ENCODE measurements at places on chromosomes 3 and 15.
A peak's percentile ranks its signal among the peaks of the same experiment; 100 is the strongest.

- DNase-seq, result no peak
These were observed 1025.4 kb downstream of the FHIT start for GRCh38 chr3:60225848-60226247.

GRCh38 chr3:152236716-152237115 lies 32.0 kb upstream of the MBNL1 start:
- no peak for DNase-seq

DNA sequence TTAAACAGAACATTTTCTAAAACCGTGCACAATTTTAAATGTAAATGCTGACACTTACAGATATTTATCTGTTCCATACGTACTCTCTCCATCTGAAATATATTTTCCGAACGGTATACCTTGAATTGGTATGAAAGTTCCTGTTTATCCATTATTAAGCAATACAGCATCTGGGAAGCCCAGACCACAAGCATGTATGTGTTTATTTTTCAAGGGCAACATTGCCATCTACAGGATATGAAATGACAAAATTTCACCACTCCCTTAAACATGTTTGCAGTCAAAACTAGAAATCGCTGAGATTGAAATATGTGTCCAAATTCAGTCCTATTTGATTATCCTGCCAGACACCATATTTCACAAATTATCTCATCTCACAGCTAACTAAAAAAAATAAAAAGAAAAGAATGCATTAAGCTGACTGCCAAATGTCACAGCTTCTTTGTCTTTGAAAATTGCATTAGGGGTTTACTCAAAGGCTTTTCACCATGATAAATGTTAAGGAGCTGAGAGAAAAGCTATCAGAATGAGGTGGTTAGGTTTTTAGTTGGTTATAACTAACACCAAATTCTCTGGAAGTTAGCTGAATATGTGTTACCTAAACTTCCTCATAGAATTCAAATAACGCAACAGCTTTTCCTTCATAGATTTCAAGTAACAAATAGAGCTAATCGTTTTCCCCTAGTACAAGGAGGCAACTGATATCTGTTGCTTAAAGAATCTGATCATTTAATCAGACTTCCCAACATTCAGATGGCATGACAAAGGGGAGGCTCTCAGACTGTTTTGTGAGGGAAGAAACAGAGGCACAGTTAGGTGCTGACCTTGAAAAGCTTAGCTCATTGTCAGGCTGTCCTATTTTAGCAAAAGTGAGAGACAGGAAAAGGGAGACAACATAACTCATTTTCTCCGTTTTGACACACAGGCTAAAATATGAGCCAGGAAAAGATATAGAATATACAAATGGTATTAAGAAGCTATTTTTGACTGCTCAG lies 533.1 kb downstream of the TBL1XR1 start:
- peak; percentile 48 for DNase-seq

GRCh38 chr3:31882895-31883294 lies 98.2 kb downstream of the OSBPL10 start:
- DNase-seq, result no peak

- no peak for DNase-seq
These were observed 3.5 kb downstream of the VIPR1 start for GRCh38 chr3:42505849-42506410.

DNA sequence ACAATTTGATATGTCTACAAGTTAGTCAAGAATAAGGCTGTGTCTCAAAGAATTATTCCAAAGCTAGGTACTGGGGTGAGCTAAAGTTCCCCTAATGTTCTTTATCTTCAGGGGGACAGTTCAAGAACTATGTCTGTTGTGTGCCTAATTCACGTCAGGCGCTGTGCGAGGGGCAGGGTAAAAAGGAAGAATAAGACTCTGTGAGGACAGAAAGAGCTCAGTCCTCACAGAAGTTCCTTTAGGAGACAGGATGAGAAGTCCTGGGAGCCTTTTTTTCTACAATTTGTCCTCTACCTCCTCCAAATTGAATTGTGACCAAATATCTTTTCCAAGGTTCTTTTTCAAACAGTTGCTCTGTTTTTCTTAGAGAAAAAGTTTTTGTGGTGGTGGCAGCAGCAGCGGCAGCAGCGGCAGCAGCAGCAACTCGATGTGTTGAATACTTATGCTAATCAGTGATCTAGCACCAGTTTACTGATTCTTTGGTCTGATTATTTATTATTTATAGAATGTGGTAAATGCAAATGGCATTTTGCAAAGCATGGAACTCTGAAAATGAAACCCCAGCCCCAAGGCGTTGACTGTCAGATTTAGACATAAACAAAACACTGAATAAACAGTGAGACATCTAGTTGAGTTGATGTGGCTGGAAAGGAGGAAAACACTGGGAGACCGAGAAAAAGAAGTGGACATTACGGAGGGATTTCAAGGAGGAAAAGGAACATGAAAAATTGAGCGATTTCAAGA lies 88.6 kb downstream of the GTPBP8 start:
- no peak for DNase-seq
